ENCODE measurements at places on chromosomes 3 and 15. TPM values are rescaled to one million over a fixed set of nuclear protein-coding genes. Genes with fewer than 3 reads are reported as not detected.

The ZNF80 gene
- 0.10 TPM for polyA plus RNA-seq

The LMAN1L gene
- polyA plus RNA-seq: 0.18 TPM

The GABPB1 gene
- 29.3 TPM for polyA plus RNA-seq

DNA sequence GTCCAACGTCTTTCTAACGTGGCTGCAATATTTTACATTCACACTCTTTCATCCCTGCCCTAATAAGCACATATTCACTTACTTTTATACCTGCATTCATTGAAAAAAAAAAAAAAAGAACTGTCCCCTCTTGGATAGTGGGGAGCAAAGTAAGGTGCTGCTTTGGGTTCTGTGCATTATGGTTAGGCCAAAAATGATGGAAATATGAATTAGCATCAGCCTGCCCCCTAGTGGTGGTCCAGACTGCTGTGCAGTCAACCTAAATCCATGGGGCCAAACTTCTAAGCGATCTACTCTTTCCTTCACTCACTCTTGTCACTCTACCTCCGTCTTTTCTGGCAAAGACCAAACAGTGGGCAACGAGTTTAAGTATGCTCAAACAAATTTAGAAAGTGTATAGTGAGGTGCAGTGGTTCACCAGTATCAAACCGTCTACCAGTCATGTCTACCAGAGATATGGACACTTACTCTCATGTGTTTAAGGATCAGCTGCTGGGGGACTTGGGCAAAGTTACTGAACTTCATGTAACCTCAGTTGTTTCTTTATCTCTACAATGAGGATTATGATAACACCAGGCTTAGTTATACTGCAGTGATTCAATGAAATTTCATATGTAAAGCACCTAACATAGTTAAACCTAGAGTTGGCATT, 61.5 kb upstream of the GRM7 start:
- peak; percentile 6 for DNase-seq

DNA sequence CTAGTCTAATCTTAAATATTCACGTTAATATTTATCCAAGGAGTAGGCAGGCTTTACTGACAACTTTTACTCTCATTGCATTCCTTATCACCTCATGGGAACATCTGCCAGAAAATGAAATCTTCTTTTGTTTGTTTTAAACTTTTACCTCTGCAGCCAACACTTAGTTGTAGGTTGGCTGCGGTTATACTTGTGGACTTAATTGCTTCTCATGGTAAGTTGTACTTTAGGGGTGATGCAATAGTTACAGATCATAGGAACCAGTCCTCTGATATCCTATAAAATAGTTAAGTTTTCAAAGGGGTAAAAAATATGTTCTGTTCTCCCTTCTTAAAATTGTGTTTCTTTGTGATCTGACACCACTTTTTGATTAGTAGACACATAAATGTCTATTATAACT, 321.9 kb downstream of the ZPLD1 start:
- no peak for DNase-seq

- DNase-seq: no peak
Measured at GRCh38 chr15:67564021-67564967, 21.8 kb downstream of the MAP2K5 start.

GRCh38 chr15:40146037-40146436, 14.8 kb upstream of the BUB1B start:
- DNase-seq: no peak

DNA sequence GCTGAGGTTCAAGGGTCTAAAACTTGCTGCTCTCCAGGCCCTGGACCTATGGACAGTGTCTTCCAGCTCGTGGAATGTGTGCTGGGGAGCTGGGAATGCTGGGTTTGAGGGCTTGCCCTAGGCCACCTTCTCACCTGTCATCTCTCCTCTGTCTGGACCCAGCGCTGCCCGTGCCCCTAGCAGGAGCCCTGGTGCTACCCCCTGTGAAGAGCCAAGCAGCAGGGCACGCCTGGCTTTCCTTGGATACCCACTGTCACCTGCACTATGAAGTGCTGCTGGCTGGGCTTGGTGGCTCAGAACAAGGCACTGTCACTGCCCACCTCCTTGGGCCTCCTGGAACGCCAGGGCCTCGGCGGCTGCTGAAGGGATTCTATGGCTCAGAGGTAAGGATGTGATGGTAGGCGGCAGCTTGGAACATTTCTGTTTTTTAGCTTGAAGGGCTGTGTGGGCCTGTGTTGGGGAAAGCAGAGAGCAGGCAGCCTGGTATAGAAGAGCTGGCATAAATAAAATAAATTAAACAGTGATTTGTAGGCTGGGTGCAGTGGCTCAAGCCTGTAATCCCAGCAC, 5.1 kb downstream of the CHRD start:
- DNase-seq: no peak

All from right lung (tissue), 10 donors.